ENCODE measurements at places on chromosomes 1 and 21.

DNA sequence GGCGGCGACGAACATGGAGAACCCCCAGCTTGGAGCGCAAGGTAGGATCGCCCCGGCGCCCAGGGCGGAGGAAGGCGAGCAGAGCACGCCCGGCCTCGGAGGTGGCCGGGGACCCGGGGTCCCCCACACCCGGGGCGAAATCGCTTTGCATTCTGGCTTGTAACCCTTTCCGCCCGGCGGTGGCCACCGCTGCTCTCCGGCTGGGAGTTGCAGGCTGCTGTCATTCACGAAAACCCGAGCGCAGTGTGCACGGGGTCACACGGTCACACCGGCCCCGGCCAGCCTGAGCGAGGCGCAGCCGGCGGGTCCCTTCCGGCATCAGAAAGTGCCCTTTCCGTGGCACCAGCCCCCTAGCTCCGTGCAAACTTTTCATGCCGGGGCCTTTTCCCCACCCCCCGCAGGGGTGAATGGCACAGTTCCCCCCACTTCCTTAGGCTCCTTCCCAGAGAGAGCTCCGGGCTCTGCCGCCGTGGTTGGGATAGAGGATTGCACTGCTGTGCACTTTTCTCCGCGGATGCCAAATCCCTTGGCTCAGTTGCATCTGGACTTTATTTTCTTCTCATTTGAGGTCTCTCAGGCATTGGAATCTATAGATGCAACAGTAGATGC is 802 bp downstream of the KAZN start:
- no peak for DNase-seq

- DNase-seq, result no peak
Measured at GRCh38 chr1:166703726-166704462, 135.4 kb upstream of the POGK start.

- DNase-seq, result no peak
Measured at GRCh38 chr1:160651433-160652064, 4.7 kb upstream of the SLAMF1 start.

DNA sequence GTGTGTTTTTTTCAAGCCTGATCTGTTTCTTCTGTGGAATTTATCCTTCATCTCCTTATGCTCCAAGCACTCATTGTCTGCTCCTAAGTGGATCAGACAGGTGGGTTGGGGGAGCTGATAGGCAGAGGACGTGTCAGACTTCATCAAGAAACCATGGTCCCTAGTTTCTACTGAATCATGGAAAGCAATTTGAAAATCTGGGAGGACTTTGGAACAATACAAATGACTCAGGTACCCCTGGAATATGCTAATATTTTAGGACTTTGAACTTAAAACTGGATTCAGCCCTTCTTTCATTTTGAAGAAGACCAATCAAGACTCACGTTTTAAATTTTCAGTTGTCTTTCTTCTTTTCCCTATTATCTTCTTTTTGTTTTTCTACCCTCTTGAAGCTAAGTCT is 7.7 kb downstream of the ABCG1 start:
- no peak for DNase-seq

- no peak for DNase-seq
Measured at GRCh38 chr1:192475329-192475728, 100.2 kb upstream of the RGS1 start.

- DNase-seq, result no peak
Measured at GRCh38 chr1:238340989-238341388, 450.3 kb upstream of the ZP4 start.
